ENCODE measurements at places on chromosomes 11 and 22.

DNA sequence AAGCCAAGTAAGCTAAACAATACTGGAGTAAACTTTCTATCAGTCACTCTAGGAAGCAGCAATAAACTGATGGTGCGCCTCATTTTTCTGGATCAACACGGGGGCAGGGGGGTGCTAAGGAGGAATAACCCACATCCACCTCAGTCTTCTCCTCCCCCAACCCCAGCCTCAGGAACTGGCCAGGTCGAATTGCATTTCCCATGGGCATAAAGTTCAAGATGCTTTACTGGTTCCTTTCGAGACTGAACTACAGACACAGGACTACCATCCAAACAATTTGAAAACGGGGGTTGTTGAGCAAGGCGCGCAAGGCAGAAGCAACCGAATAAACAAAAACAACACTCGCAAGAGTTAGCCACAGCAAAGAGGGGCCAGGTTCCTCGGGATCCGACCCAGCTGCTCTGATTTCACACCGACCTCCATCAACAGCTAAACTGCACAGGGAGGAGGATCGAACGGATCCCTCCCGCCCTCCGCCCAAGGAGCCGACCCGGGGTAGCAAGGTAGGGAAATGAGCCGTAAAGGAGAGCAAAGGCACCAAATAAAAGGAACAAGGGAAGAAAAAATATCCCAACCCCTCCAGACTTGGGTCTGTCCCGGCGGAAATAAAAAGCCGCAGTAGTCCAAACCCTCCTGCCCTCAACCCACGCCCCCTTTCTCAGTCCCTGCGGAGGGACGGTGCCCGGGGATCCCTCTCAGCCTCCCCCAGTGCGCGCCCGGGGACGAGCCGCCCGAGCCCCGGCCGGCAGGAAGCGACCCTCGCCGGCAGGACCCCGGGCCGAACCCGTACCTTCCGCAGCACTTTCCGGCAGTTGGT, 801 bp downstream of the SESN3 start:
- DNase-seq, result no peak

- DNase-seq, result no peak
Observed at GRCh38 chr22:36471341-36471821, 10.1 kb downstream of the TXN2 start.

GRCh38 chr22:19715188-19715930, 1.1 kb downstream of the SEPTIN5 start:
- no peak for DNase-seq

DNA sequence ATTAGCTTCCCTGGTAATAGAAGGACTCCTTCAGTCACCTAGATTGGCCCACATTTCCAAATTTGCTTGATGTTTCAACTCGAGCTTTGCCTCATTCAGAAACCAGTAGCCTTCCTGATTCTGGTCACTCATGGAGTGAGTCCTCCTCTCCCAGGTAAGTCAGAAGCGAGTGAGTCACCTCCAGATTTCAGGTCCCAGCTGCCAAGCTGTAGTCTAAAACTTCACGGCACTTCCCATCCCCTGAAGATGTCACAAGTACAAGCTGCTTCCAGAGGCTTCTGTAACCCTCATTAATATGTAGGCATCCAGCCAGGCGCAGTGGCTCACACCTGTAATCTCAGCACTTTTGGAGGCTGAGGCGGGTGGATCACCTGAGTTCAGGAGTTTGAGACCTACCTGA, 23.5 kb downstream of the ARHGAP8 start:
- DNase-seq, result no peak

DNA sequence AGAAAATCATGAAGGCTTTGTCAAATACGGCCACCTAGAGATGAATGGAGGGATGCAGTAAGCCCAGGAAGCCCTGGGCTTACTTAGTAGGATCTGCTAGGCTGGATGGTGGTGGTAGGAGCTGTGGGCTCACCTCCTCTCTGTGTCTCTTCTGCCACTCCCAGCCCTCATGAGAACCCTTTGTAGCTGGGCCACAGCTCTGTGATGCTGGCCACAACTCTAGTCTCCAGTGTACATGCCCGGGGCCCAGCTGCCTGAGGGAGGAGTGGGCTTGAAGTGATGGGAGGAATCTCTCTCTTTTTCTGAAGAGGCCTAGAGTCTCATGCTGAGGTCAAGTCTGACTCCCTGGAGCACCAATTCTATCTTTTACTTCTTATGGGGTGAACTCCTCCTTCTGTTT, 32.4 kb upstream of the SYT13 start:
- DNase-seq, result no peak

- no peak for DNase-seq
Observed at GRCh38 chr11:2180789-2181370, 9.3 kb upstream of the TH start.

- no peak for DNase-seq
Observed at GRCh38 chr22:17167486-17167885, 8.4 kb upstream of the HDHD5 start.

GRCh38 chr11:94928117-94928990, 45.0 kb downstream of the CWC15 start:
- DNase-seq, result no peak

Measured in GM12878 (cell line).